NCI-H1930 (cell line): ENCODE measurements at places on chromosomes 1 and 21.

- no peak for DNase-seq
These were observed 1.4 kb downstream of the WDTC1 start for GRCh38 chr1:27235827-27236226.

DNA sequence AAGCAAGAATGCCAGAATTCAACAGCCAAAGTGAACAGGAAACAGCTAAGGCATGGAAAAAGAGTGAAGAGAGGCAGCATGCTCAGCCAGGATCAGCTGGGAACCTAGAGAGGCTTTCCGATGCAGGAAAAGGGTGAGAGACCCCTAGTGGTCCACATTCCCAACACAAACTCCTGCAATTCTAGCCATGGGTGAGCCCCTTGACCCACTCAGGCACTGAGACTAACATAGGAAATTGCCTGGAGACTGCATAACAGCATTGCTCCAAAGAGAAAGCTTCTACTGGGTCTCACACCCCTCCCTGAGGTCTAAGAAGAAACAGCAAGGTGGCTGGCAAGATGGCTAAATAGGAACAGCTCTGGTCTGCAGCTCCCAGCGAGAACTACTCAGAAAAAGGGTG, 123.2 kb downstream of the LHX8 start:
- DNase-seq = no peak

- DNase-seq = no peak
These were observed 68.0 kb upstream of the ACTL8 start for GRCh38 chr1:17687145-17687544.

GRCh38 chr1:11759791-11760190, 2.2 kb upstream of the C1orf167 start:
- no peak for DNase-seq

DNA sequence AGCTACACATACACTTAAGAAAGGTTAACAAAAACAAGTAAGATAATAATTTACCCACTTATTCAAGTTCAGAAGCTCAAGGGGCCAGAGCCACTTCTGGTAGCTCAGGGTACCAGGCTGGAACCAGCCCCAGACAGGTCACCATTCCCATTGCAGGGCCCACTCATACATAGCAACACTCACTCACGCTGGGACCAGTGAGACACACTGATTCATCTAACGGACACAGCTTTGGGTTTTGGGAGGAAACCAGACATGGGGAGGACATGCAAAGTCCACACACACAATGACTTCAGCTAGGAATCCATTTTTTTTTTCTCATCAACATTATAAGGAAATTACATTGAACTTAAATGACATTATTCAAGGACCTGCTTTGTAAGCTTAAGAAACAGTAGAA, 169.1 kb downstream of the ZC3H11B start:
- DNase-seq = no peak

DNA sequence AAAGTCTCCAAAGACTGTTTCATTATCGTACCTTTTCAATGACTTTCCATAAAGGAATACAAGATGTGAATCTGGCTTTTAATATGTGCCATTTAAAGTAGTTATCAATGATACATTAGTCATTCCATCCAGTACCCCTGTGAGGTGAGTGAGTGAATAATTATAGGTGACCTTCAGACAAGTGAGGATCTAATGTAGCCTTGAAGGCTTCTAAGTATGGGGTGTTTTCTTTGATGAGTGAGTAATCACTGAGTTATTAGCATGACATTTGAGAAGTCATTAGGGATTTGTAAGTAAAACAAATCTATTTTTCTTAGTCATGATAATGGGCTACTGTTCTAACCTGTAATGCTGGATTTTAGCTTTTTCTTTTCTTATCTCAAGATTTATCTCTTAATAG, 831.4 kb downstream of the ADGRL2 start:
- DNase-seq = no peak

- no peak for DNase-seq
These were observed 36.6 kb upstream of the NHLH2 start for GRCh38 chr1:115877511-115877910.

- DNase-seq = no peak
These were observed 11.8 kb downstream of the SIM2 start for GRCh38 chr21:36710729-36711048.

GRCh38 chr1:231147896-231148295, 14.0 kb upstream of the TRIM67 start:
- no peak for DNase-seq

- DNase-seq = no peak
These were observed 8.6 kb upstream of the TFF1 start for GRCh38 chr21:42374864-42375499.

GRCh38 chr1:236253918-236254637, 27.7 kb downstream of the ERO1B start:
- no peak for DNase-seq

- no peak for DNase-seq
These were observed 396.0 kb downstream of the SEC16B start for GRCh38 chr1:177573901-177574300.

DNA sequence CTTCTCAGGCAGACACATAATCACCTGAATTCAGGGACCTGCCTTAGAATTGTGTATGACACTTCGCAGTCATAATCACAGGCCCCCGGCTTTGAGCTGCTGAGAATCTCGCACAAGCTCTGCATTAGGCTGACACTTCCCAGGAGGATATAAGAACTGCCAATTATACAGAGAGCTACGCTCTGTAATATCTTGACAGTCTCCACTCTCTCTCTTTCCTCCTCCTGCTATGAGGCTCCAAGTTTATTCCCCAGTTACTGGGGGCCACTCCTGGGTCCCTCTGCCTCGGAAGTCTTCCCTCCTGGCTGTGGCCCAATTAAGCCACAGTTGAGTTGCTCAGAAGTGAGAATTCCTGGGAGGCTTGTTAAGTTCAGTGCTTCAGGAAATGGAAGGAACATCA, 42.7 kb downstream of the EBNA1BP2 start:
- DNase-seq = no peak

DNA sequence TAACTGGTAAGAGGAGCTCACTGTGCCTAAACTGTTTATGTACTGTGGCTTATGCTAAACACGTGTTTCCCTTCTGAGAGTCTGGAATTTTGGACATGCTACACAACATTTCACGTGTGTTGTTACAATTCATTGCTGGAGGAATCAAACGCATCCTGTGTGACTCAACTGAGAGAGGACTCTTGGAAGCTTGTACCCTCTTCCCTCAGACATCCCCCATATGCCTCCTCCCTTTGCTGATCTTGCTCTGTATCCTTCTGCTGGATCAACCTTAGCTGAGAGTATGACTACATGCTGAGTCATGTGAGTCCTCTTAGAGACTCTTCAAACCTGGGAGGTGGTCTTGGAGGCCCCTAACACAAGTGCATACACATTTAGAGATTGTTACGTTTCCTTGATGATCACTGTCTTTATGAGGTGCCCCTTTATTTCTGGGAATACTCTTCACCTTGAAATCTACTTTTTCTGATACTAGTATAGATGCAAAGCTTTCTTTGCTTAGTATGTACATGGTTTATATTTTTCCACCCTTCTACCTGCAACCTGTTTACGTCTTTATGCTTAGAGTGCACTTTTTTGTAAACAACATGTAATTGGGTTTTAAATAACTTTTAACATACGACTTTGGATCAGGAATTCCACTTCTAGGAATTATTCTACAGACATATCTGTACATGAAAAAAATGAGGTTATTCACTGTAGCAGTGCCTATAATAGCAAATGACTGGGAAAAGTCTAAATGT, 8.7 kb downstream of the NPHP4 start:
- DNase-seq = no peak

GRCh38 chr1:225408249-225408648, 19.6 kb downstream of the LBR start:
- DNase-seq = no peak

DNA sequence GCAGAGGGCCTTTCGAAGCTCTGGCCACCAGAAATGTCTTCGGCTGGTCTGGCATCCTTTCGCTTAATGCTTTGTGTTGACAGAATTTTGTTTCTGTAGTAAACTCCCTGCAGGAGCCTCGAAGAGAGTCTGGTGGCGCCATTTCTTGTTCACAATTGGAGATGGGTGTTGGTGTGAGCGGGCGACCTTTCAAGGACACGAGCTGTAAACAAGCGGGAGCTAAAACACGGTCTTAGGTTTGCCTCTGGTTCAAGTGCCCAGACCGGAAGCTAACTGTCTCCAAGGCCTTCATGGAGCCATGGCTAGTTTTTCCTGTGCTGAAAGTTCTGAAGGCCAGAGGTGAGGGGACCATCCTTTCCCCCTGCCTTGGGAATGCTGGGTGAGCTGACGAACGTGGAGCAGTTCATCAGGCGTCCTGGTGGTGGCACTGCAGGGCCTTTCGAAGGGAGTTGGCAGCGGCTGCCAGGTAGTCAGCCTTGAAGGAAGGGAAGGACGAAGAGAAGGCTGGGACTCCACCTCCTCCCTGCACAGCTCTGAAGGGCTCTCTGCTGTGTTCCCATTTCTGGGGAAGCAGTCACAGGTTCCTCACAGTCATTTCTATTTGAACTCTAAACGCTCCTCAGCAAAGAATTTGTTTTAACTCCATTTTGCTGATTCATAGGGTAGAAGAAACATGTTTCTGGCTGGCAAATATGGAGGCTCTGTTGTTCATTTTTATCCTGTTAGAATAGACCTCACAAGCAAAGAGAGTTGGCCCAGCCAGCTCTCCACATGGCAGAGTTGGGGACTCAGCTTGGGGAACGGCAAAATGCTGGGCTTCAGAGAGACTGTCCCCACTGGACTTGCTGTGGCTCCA, 35.2 kb downstream of the URB2 start:
- DNase-seq = peak; percentile 41

- no peak for DNase-seq
These were observed 386 bp upstream of the TSTD1 start for GRCh38 chr1:161039154-161039545.

DNA sequence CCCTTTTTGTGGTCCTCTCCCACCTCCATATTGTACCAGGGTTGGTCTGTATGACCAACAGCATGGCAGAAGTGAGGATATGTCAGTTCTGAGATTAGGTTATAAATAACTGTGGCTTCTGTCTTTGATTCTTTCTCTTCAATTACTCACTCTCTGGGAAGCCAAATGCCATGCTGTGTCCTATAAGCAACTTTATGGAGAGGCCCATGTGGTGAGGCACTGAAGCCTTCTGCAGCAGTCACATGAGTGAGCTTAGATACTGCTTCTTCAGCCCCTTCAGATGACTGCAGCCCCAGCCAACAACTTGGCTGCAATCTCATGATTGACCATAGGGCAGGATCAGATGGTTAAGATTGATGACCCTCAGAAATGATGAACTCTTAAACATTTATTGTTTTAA, 34.0 kb upstream of the SAMD13 start:
- no peak for DNase-seq

DNA sequence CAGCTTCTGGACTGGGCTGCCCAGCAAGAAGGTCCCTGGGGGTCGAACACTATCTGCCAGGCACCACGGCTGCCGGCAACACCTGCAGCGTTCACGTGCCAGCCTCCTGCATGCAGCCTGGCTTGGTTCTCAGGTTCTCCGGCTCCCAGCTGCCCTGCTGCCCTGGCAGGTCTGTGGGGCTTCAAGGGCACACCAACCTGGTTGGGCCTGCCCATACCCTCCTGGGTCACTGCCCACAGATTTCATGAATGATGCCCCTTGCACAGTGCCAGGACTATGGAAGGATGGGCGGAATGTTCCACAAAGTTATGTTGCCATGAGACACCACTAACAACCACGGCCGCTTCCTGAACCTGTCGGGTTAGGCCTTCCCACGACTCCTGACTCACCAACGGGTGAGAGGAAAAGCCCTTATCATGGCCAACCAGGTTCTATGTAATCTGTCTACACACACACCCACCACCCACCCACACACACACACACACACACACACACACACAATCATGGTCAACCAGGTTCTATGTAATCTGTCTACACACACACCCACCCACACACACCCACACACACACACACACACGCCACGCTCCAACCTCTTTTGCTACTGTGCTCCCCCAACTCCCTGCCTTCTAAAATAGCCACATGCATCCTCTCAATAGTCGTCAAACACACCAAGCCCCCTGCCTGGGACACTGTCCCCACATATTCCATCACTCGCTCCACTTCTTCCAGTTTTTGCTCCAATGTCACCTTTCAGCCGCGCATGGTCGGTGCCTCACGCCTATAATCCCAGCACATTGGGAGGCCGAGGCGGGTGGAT, 32.2 kb downstream of the HSPG2 start:
- DNase-seq = no peak
